Hepatocyte (in vitro differentiated cells): ENCODE measurements at places on chromosomes 2 and 18. TPM values are rescaled to one million over a fixed set of nuclear protein-coding genes. Genes with fewer than 3 reads are reported as not detected.

Gene SCYGR4
- polyA plus RNA-seq, result not detected in 2 replicates

Gene POTEJ
- not detected in 2 replicates for polyA plus RNA-seq

Gene FAP
- 38.1 and 40.4 TPM in 2 replicates for polyA plus RNA-seq

Gene RNF144A
- polyA plus RNA-seq, result 3.4 and 5.4 TPM in 2 replicates

Gene GPR75
- 0.07 TPM in 1 of 2 replicates, not detected in the other for polyA plus RNA-seq

Gene UGT1A4
- polyA plus RNA-seq, result not detected in 2 replicates

Gene CHRND
- not detected in 2 replicates for polyA plus RNA-seq

Gene ADD2
- 0.74 and 0.90 TPM in 2 replicates for polyA plus RNA-seq

Gene USP37
- 4.2 and 5.7 TPM in 2 replicates for polyA plus RNA-seq

Gene LIMS4
- polyA plus RNA-seq, result 0.31 and 4.3 TPM in 2 replicates

Gene FIGN
- polyA plus RNA-seq, result 1.4 TPM in 2 replicates

Gene CACNB4
- polyA plus RNA-seq, result 0.85 and 1.8 TPM in 2 replicates

Gene UBE2E3
- polyA plus RNA-seq, result 146 and 151 TPM in 2 replicates

Gene DYNAP
- polyA plus RNA-seq, result 0.69 and 0.79 TPM in 2 replicates

Gene CDKL4
- polyA plus RNA-seq, result 0.22 and 0.35 TPM in 2 replicates

Gene FER1L5
- polyA plus RNA-seq, result 0.21 and 0.33 TPM in 2 replicates

Gene GALNT13
- 21.2 and 25.6 TPM in 2 replicates for polyA plus RNA-seq

Gene SLC35F6
- 16.6 and 18.3 TPM in 2 replicates for polyA plus RNA-seq

Gene ERICH2
- 1.9 and 3.1 TPM in 2 replicates for polyA plus RNA-seq

Gene ATG9A
- polyA plus RNA-seq, result 46.6 and 57.8 TPM in 2 replicates

Gene TSPYL6
- polyA plus RNA-seq, result not detected in 2 replicates

Gene TMEM131
- 17.5 and 21.1 TPM in 2 replicates for polyA plus RNA-seq

Gene B3GNT2
- polyA plus RNA-seq, result 23.9 and 30.8 TPM in 2 replicates

Gene ACMSD
- polyA plus RNA-seq, result 3.6 and 6.7 TPM in 2 replicates

Gene GAREM2
- 5.1 and 9.1 TPM in 2 replicates for polyA plus RNA-seq

Gene FSHR
- 0.40 and 1.2 TPM in 2 replicates for polyA plus RNA-seq

Gene LTBP1
- polyA plus RNA-seq, result 29.5 and 35.6 TPM in 2 replicates

Gene RUFY4
- polyA plus RNA-seq, result 1.5 TPM in 1 of 2 replicates, not detected in the other

Gene CFAP65
- polyA plus RNA-seq, result 0.05 and 0.06 TPM in 2 replicates

Gene ALK
- polyA plus RNA-seq, result 0.06 and 0.16 TPM in 2 replicates

Gene CROCC2
- 0.04 and 0.13 TPM in 2 replicates for polyA plus RNA-seq
